Mesothelial cell of epicardium (in vitro differentiated cells): ENCODE measurements at places on chromosomes 6 and 20. TPM values are rescaled to one million over a fixed set of nuclear protein-coding genes. Genes with fewer than 3 reads are reported as not detected.

ECT2L gene
- total RNA-seq, result 0.14 to 0.40 TPM (median 0.40 TPM) in 3 replicates

TLDC2 gene
- 0.29 to 0.64 TPM (median 0.58 TPM) in 3 replicates for total RNA-seq

DCDC2 gene
- 1.4 to 1.9 TPM (median 1.4 TPM) in 3 replicates for total RNA-seq

GCLC gene
- total RNA-seq, result 18.7 to 27.5 TPM (median 23.5 TPM) in 3 replicates

FRK gene
- 4.9 to 5.2 TPM (median 5.1 TPM) in 3 replicates for total RNA-seq

BEND6 gene
- 6.6 to 8.1 TPM (median 7.6 TPM) in 3 replicates for total RNA-seq

PRPH2 gene
- total RNA-seq, result 0.11 to 0.16 TPM (median 0.11 TPM) in 3 replicates

TPBG gene
- total RNA-seq, result 35.2 to 38.2 TPM (median 37.5 TPM) in 3 replicates

CGAS gene
- total RNA-seq, result 0.27 to 0.65 TPM (median 0.52 TPM) in 3 replicates

FRS3 gene
- 5.8 to 6.8 TPM (median 6.3 TPM) in 3 replicates for total RNA-seq
